ENCODE measurements at places on chromosomes 1 and 21.

DNA sequence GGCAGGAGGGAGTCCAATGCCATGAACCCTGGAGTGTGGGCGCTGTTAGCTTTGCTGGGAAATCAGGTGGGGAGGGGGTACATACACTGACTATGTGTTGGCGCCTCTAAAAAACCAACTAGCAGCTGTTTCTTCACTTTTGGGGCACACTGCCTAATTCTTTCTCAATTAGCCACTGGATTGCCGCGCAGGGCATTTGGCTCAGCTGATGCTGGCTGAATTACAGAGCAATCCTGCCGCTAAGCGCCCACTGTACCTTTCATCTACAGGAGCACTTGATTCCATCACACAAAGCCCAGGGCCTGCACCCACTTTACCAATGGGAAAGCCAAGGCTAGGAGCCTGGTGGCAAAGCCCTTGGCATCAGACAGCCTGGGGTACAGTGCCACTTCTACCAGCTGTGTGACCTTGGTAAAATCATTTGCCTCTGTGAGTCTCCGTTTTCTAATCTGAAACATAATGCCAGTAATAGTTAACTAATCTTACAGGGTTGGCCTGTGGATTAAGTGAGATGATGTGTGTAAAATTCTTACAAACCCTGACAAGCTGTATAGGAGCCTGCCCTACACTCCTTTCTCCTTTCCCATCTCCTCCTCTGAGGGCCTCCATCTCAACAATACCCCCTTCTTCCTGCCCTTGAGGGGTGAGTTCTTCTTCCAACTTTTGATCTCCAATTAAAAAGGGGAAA, 59.0 kb downstream of the UBE2T start:
- no peak for DNase-seq

GRCh38 chr1:239212811-239213220, 173.6 kb upstream of the CHRM3 start:
- no peak for DNase-seq

GRCh38 chr1:32199717-32200072, 700 bp upstream of the CCDC28B start:
- no peak for DNase-seq

GRCh38 chr1:180652792-180653191, 21.0 kb downstream of the XPR1 start:
- DNase-seq = no peak

- DNase-seq = no peak
These were observed 41.7 kb upstream of the PTCH2 start for GRCh38 chr1:44884746-44885145.

- DNase-seq = no peak
These were observed 194.6 kb upstream of the LMO4 start for GRCh38 chr1:87134061-87134460.

DNA sequence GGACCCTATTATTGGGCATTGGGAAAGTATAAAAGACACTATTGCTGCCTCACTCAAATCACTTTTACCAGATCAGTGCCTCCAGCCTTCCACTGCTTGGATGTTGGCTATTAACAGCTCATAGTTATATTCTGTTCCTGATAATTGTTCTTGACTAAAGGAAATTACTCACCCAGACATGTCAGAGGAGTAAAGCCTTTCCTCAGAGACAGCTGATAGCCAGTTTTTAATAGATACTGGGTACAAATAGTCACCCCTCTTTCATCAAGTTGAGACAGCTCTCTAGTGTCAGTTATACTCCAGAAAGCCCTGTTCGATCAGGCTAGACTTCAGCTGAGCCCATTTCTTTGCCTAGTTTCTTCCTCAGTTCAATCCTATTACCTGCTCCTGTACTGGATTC, 876.1 kb upstream of the B3GALT2 start:
- no peak for DNase-seq

DNA sequence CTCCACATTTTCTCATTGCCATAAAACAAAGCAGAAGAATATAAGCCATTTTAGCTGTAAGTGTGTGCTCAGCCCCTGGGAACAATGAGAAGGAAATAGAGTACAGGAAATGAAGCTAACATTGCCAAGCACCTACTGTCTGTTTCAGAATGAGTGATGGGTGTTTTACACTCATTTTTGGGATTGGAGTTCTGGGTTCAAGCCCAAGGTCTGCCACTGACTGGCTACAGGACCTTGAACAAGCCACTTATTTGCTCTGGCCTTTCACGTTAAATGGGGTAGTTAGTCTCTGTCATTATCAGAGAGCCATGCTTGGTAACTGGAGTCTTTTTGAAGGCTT, 80.7 kb upstream of the KAZN start:
- no peak for DNase-seq

- DNase-seq = no peak
These were observed 32.1 kb downstream of the SH3BGR start for GRCh38 chr21:39483917-39484316.
